Stimulated activated CD4-positive, alpha-beta T cell treated with anti-CD3 and anti-CD28 coated beads, TNF-alpha, amount 100 ng/mL, for 1 hour (primary cell): ENCODE measurements at places on chromosomes 11 and 22.

- DNase-seq, result no peak
Observed at GRCh38 chr22:44312766-44313165, at the start of gene SHISAL1. Gene SHISAL1, minus strand, starts transcription at chr22:44312951. Its CDS starts 12,006 bp downstream, at chr22:44300945.

DNA sequence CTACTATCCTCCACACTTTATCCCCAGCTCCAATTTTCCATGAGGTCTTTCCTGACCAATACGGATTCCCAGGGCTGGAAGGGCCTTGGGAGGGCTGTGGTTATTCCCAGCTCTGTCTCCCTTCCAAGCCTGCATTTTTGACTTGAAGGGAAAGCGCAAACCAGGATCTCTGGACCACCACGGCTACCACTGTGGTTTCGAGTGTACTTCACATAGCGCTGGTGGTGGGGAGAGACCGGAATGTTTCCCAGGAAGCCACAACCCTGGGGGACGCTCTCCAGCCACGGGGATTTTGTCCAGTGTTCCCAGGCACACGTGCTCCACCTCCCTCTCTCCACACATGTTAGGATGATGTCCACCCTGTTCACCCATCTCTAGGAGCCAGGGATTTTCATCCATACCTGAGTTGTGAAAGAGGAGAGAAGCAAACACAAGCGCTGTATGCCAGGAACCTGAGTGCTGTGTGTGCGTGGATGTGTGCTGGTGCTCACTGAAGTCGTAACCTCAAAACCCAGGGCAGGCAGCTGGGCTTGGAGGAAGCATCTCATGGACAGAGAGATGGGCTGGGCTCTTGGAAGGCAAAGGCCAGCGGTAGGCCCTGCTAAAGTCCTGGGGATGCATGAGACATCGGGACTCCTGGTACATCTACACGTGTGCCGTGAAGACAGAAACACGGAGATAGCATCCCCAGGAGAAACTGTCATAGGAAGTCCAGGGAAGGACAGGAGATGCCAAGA lies 1.3 kb upstream of the NPTXR start:
- no peak for DNase-seq

DNA sequence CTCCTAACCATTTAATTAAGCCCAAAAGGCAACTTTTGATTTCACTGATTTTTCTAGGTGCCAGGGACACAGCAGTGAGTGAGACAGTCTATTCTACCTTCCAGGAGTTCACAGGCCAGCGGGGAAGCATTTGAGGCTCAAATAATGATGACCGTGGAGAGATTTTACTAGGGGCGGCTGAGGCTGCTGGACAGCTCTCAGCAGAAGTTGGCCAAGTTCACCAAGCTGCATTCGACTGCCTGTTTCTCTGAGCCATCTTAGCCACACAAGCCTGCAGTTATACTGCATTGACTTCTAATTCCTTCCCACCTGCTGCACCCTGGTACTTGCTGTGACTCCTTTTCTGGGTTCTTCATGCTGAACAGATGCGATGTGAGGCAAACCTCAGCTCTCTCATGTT lies 168.9 kb upstream of the TBCEL start:
- no peak for DNase-seq

- DNase-seq, result no peak
Observed at GRCh38 chr11:62559204-62559603, 12.6 kb upstream of the AHNAK start.

GRCh38 chr11:69201764-69202370 lies 46.1 kb downstream of the SMIM38 start:
- DNase-seq, result no peak

DNA sequence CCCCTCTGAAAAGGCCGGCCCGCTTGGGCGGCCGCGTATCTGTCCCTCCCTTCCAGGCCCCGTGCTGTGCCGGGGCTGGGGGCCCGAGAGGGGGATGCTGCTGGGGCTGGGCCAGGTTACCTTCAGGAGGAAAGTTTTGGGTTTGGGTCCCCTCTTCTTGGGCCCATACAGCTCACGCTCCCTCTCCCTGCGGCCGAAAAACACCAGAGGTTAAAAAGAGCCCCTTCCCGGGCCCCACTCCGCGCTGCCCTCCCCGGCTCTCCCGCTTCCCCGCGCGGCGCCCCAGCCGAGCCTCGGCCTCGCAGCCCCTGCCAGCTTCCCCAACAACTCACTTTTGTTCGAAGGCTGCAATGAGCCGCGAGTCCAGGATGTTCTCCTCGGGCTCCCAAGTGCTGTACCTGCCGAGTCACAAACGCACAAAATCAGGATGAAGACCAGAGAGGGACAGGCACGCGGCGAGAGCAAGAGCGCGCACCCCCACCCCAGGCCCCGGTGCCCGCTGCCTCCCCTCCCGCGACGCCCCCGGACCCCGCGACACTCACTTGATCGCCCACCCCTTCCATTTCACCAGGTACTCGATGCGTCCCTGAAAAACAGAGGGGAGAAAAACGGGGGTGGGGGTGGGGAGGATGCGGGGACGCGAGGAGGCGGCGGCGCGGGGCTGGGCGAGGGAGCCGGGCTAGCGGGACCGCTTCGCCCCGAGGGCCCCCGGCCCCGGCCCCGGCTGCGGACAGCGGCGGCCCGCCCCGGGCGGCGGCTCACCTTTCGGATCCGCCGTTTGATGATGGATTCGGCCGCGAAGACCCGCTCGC lies 450 bp downstream of the CBX6 start:
- DNase-seq, result no peak

GRCh38 chr11:33329705-33330329 lies 72.6 kb downstream of the HIPK3 start:
- DNase-seq, result no peak

- DNase-seq, result peak; percentile 28
Observed at GRCh38 chr22:36405671-36406538, 18.1 kb upstream of the MYH9 start.

DNA sequence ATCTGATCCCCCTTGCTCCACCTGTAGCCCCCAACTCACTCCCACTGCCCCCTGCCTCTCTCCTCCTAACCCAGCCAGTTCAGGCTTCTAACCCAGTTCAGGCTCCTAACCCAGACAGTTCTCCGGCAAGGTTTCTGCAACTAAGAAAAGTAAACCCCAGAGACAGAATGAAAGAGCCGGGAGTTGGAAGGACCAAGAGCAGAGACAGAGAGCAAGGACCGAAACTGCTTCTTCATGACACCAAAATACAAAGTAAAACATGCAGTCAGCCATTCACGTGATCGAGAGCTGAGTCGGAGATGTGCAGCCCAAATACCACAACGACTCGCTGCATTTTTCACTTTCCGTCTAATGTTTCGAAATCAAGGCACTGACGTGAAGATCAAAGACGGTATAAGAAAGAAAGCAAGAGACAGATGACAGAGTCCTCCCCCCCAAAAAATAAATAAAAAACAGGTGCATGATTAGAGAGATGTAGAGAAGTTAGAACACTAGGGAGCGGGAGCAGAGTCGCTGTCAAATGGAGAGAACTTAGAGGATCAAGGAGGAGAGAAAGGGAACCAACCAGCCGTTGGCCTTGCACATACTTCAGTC lies 884 bp downstream of the IL10RA start:
- no peak for DNase-seq

- no peak for DNase-seq
Observed at GRCh38 chr11:86453290-86454030, 78.8 kb downstream of the CCDC81 start.
